ENCODE measurements at places on chromosomes 11 and 22. TPM values are rescaled to one million over a fixed set of nuclear protein-coding genes. Genes with fewer than 3 reads are reported as not detected.

GRCh38 chr22:20135265-20135664 lies 3.7 kb downstream of the ZDHHC8 start:
- no peak for DNase-seq

DNA sequence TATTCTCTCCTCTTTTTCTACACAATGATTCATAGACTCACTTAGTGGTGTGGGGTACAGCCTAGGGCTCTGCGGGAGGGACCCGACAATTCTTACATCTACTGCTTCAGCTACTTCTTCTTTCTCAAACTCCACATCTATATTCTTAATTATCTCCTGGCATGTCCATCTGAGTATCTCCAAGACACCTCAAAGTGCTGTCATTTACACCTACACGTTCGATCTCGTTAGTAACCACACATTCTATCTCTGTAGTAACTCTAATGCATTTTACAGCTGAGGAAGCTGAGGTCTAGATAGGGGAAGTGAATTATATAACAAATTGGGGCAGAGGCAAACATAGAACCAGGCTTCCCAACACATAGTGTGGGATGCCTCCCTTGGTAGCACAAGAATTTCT lies 27.7 kb upstream of the RRM1 start:
- DNase-seq, result no peak

DNA sequence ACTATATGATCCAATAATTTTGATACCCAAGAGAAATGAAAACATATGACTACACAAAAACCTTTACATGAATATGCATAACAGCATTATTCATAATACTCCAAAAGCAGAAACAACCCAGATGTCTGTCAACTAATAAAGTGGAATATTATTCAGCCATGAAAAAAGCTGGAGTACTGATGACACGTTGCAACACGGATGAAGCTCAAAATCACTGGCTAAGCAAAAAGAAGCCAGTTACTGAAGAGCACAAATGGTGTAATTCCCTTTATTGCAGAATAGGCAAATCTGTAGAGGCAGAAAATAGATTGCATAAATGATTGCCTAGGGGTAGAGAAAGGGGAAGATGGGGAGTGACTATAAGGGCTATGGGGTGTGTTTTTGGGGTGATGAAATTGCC lies 117.6 kb upstream of the FGF3 start:
- DNase-seq, result no peak

DNA sequence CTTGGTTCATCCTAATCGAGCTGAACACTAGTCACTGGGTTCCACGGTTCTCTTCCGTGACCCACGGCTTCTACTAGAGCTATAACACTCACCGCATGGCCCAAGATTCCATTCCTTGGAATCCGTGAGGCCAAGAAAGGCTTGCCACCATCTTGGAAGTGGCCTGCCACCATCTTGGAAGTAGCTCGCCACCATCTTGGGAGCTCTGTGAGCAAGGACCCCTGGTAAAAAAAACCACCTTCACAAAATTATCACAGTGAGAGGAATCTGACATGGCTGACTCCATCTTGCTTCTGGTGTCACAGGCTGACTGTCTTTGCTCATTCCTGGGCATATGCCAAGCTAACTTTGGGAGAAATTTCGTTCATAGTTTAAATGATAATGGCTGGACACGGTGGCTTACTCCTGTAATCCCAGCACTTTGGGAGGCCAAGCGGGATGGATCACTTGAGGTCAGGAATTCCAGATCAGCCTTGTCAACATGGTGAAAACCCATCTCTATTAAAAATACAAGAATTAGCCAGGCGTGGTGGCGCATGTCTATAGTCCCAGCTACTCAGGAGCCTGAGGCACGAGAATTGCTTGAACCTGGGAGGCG lies 18.9 kb upstream of the KCTD14 start:
- DNase-seq, result no peak

- no peak for DNase-seq
Observed at GRCh38 chr11:128867277-128867676, at the start of gene KCNJ1. Gene KCNJ1 (minus strand): TSS chr11:128867296. CDS start chr11:128840243, 27,053 bp downstream.

DNA sequence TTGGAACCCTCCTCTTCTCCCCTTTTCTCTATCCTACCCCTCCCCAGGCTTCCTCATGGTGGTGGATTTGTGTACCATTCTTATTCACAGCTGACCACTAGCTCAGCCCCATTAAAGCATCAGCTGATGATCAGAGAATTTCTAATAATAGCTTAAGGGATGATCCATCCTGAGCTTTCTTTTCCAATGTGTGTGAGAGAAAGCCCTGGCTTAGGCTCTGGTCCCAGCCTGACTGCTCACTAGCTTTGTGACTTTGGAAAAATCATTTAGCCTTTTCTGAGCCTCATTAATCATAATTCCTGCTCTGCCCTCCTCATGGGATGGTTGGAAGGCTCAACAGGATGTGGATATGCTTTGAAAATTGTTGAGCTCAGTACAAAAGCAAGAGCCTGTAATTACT lies 26.3 kb upstream of the CCDC90B start:
- no peak for DNase-seq

DNA sequence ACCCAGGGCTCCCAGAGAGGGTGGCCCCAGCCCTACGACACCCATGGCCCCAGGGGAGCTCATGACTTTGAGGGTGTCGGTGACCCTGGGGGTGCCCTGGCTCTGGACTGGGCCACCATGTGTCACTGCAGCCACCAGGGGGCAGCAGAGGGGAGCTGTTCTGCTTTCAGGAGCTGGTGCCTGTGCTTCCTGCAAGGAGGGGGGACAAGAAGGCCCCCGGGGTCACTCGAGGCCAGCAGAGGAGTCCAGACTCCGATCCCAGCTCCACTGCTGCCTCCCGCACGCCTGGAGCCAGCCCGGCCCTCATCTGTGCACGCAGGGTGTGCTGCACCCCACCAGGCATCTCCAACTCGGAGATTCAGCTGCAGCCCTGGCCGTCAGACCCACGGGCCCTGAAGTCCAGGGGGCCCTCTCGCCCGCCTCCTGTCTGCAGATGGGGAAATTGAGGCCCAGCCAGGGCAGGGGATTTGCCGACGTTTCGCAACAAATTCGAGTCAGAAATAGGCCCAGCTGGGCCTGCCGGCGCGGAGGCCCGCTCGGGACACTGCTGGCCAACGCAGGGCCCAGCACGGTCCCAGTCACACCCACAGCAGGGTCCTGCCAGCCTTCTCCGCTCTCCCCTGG lies 29.5 kb upstream of the WNT7B start:
- DNase-seq, result peak; percentile 55

- no peak for DNase-seq
Observed at GRCh38 chr11:9139628-9140357, 48.4 kb upstream of the SCUBE2 start.

GRCh38 chr11:64649291-64649697 lies 58.3 kb downstream of the SLC22A12 start:
- no peak for DNase-seq

DNA sequence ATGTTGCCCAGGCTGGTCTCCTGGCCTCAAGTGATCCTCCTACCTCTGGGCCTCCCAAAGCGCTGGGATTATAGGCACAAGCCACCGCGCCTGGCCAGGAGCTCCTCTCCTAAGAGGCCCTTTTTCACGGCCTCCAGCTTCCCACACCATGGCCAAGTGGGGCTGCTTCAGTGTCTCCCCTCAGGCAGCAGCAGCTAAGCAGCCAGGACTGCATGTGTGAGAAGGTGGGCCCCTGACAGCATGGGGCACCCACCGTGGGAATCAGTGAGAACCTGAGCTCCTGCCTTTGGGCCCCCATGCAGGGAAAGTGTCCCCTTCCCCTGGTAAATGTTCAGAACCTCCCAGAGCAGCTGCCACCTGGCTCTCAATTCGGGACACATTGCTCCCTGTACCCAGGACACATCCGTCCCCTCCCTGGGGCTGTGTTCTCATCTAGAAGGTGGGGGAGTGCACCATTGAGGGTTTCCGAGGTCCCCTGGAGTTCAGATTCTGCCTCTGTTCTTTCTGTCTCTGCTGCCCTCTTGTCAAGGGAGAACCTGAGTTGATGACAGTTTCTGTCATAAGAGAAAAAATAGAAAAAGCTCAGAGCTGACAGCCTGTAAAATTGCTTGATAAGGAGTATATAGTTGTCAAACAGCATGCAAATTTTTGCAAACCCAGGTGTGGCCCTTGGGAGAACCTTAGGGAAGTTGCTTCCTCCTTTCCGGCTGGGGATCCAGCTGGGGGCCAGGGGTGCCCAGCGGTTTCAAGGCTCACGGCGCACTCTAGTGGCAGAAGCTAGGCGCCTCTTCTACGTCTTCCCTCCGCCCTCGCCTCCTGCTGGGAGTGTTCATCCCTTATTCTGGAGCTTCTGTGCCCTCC lies 29.7 kb downstream of the FAM83F start:
- DNase-seq, result no peak

GRCh38 chr11:117198613-117199012 lies 557 bp upstream of the TAGLN start:
- no peak for DNase-seq

DNA sequence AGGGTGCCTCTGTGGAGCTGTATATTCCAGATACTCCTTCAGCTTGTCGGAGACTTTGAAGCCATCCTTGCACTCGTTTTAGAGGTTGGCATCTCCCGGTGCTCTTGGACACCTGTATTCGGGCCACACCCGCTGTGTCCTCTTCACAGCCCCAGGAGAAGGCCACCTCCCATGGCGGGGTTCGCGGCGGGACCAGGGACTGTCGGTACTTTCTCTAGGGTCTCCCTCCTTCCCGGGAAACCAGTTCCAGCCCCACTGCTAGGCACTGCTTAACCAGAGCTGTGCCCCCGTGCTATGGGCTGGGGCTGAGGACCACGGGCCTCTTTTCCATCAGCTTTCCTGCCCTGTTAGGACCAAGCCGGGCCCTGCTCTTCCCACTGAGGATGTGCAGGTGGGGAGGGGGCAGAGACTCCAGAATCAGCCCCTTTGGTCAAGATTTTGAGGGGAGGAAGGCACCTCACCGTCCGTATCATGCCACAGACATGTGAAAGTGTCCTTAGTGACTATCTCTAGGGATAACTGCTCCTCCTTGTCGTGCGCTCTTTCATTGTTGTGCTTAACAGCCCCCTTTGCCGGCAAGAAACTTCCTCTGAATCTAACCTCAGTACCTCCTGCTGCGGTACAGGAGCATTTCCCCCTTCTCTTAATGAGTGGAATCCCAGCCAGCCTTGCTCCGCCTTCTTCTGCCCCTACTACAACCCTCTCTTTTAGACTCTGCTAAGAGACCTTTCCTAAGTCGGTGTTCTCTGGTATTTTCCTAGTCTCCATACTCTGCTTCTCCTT lies 1.2 kb upstream of the B3GAT1 start:
- DNase-seq, result no peak

The MUC6 gene
- not detected for total RNA-seq

The GAB4 gene
- not detected for total RNA-seq

The MRGPRX4 gene
- total RNA-seq, result not detected

All from epithelial cell of proximal tubule (primary cell).